ENCODE measurements at places on chromosomes 3 and 15. TPM values are rescaled to one million over a fixed set of nuclear protein-coding genes. Genes with fewer than 3 reads are reported as not detected.

PPM1L gene
- 6.5 TPM for total RNA-seq

TAGLN3 gene
- 11.9 TPM for total RNA-seq

LTK gene
- total RNA-seq = 1.4 TPM

CHCHD6 gene
- 11.7 TPM for total RNA-seq

JAGN1 gene
- total RNA-seq = 33.8 TPM

ATP1B3 gene
- 58.0 TPM for total RNA-seq

DOCK3 gene
- 0.13 TPM for total RNA-seq

FOXB1 gene
- total RNA-seq = not detected
